ENCODE measurements at places on chromosomes 2 and 18.

DNA sequence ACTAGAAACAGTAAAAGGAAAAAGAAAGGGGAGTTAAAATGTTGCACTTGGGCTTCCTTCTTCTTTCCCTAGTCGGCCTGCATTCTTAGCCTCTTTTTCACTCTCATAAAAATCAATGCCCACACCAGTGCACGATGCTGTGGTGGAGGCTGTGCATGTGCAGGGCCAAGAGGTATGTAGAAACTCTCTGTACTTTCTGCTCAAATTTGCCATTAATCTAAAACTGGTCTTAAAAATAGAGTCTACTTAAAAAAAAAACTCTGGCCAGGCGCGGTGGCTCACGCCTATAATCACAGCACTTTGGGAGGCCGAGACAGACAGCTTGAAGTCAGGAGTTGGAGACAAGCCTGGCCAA is 11.1 kb downstream of the TRAPPC8 start:
- DNase-seq, result no peak

- no peak for DNase-seq
Observed at GRCh38 chr2:236623816-236624215, 54.2 kb downstream of the ACKR3 start.

- DNase-seq, result no peak
Observed at GRCh38 chr2:19649142-19649541, 252.6 kb downstream of the TTC32 start.

GRCh38 chr18:50679656-50680055 is 119.8 kb downstream of the MAPK4 start:
- DNase-seq, result no peak

- no peak for DNase-seq
Observed at GRCh38 chr2:82237994-82238662, 1933.6 kb upstream of the LRRTM1 start.

- DNase-seq, result no peak
Observed at GRCh38 chr2:647691-648231, 29.4 kb downstream of the TMEM18 start.

DNA sequence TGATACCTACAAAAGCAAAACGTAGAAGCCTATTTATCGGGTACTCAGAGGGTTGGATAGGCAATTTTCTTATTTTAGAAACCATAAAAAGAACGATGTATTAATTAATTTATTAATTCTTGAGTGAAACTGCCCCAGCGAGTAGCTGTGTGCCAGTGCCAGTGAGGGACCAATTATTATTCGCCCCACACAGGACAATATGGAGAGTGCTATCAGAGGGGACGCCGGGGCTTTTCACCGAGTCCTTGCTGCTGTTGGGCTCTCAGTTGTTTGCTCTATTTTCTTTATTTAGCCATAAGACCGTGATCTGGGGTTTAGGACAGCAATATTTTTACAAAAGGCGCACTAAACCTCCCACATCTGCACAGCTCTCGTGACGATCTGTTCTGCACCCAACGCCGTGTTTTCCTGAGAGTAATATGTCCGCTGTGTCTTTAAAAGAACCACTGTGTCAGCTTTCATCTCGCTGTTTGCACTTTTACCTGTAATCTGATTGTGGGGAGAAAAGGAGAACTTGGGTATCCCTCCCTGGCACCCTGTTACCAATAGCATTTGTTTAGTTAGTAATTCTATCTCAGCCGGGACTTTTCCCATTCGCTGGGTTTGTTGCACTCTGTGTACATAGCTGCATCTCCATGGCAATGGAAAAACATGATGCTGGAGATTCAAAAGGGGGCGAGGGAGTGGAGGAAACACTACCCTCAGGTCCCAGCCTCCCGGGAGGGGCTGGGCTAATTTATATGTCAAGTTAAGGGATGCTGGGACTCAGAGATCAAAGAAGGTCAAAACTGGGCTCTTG is 30.1 kb upstream of the ZNF516 start:
- DNase-seq, result peak; percentile 100

GRCh38 chr2:42446503-42447271 is 47.1 kb downstream of the KCNG3 start:
- DNase-seq, result no peak

DNA sequence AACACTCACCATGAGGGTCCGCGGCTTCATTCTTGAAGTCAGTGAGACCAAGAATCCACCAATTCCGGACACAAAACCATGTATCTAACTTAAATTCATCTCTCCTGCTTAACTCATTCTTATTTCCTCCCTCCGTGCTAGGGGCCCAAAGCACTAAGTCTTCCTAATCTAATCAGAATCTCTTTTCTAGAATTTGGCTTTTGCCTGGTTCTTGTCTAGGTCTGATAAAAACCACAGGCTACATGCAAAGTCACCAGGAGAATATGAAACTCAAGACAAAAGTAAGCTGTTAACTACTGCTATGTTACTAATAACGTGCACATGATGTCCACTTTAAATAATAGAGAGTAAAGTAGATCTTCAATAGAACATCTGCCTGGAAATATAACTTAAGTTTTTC is 69.9 kb downstream of the TRIP12 start:
- DNase-seq, result no peak

DNA sequence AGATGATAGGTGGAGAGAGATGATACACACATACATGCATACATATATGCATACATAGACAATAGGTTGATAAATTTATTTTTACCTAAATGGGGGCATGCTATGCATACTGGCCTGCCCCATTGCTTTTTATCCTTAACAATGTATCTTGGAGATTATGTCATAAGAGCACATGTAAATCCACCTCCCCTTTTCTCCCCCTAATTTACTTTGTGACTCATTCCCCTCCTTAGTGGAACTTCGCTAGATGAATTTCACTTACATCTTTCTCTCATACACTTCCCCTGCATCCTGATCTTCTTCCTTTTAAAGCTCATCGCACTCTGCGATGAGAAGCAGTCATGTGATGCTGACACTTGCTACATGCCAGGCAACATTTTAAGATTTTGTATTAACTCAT is 223.6 kb downstream of the C1D start:
- DNase-seq, result no peak

DNA sequence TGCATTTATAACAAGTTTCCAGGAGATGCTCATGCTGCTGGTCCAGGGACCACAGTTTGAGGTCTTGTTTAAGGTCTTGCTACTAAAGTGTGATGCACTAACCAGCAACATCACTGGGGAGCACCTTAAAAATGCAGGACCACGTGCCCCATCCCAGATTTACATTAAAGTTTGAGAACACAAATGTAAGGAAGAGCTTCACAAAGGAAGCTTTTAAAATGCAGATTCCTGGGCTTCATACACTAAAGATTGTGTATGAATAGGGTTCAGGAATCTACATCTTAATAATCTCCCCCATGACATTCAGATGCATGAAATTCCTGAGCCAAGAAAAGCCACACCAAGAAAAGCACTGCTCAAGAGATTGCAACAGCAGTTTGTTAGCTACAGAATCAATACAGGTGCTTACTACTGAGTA is 235.3 kb upstream of the TANK start:
- no peak for DNase-seq

DNA sequence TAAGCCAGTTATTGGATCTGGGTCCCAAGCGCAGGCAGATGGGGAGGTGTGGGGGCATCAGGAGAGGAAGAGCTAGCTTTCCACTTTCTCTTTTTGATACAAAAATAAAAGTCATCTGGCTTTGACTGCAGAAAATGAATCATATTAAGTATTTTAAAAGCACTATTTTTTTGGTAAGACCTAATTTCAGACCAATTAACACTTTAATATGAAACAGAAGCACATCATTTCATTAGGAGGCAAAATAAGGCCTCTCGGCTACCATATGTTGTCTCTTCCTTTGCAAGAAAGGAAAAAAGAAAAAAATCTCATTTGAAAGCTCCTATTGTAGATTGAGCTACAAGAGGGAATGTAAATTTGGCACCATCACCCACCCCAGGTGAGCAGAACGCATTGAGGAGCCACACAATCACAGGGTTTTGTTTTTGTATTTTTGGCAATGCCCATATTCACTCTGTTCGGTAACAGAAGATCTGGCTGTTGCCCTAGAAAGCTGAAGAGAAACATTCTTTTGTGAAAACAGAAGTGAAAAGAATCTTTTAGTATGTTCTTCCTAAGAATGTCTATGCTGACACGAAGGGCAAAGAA is 390.7 kb upstream of the ETAA1 start:
- no peak for DNase-seq

DNA sequence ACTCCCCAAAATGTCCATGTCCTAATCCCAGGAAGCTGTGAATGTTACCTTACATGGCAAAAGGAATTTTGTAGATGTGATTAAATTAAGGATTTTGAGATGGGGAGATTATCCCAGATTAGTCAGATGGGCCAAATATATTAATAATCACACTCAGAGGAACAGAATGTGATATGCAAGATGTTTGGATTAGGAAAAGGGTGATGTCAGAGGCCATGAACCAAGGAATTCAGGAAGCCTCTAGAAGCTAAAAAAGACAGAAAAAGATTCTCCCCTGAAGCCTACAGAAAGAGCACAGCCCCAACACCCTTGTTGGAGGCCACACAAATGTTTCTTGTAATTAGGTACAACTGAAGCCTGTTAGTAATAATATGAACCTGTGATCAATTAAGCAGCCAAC is 13.1 kb downstream of the TMEM131 start:
- no peak for DNase-seq

- DNase-seq, result no peak
Observed at GRCh38 chr2:35462226-35462998, 893.2 kb upstream of the CRIM1 start.

GRCh38 chr2:25230948-25231311 is 62.5 kb upstream of the POMC start:
- no peak for DNase-seq

GRCh38 chr2:129354631-129355030 is 624.8 kb upstream of the RAB6C start:
- no peak for DNase-seq

DNA sequence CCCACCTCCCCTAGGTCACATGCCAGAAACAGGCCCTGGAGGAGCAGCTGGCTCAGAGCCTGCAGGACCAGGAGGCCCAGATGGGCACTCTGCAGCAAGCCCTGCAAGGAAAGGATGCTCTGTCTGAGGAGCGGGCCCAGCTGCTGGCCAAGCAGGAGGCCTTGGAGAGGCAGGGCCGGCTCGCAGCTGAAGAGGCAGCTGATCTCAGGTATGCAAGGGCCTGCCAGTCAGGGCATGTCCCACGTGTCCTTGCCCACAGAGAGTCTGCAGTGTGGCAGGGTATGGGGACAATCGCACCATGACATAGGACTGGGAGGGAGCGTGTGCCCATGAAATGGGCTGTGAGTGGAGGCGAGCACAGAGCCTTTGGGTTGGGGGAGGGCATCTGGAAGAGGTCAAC is 39.9 kb downstream of the CROCC2 start:
- no peak for DNase-seq

GRCh38 chr2:218885981-218886947 is 5.6 kb downstream of the WNT10A start:
- peak; percentile 71 for DNase-seq

DNA sequence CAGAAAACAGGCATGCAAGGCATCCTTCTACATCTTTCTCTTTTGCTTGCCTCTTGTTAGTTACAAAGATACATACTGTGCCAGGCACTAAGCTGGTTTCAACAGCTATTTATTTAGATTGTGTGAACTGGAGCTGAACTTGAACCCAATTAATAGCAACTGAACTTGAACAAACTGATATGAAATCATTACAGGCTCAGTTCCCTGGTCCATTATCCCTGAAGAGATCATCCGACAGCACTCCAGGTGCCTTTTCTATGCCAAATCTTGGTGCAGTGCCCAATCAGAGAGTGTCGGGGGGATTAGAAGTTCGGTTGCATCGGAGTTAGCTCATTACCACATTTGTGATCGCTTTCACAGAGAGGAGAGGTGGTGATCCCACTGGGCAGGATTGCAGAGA is 477.6 kb downstream of the PARD3B start:
- no peak for DNase-seq

DNA sequence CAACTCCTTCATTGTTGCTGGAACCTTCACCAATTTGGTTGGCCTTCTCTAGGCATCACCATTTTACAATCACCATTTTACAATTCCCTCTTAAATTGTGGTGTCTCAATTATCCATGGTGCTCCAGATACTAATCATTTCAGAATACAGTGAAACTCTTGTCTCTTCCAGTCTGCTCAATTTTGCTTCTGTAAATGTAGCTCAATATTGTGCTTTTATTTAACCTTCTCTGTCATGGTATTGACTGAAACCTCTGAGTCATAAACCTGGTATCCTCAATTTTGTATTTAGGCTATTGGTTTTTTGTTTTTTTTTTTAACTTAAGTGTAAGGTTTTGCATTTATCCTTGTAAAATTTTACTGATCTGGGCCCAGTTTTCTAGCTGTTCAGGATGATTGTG is 16.1 kb downstream of the STRADB start:
- no peak for DNase-seq

- no peak for DNase-seq
Observed at GRCh38 chr2:20580690-20581437, 70.0 kb downstream of the HS1BP3 start.

- DNase-seq, result no peak
Observed at GRCh38 chr2:203824603-203825002, 43.0 kb upstream of the CTLA4 start.

GRCh38 chr2:1605102-1606045 is 138.9 kb downstream of the PXDN start:
- DNase-seq, result no peak

DNA sequence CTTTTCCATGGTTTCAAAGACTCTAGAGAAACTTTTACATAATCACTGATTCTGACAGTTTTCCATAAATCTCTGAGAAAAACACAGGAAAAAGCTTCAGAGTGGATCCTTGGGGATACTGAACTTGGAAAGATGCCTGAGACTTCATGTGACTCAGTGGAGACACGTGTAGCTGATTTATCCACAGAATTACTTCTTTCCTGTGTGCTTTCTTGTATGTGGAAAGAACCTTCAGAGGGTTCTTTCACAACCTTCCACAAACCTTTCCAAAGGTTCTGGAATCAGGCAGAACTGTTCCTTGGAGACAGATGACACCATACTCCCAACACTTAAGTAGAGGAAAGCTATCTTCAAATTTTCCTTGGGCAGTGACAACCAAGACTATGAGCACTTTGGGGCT is 207.2 kb downstream of the RND3 start:
- no peak for DNase-seq

- no peak for DNase-seq
Observed at GRCh38 chr2:45002686-45003085, 6.6 kb downstream of the SIX2 start.

- DNase-seq, result no peak
Observed at GRCh38 chr2:60278906-60279305, 274.5 kb downstream of the BCL11A start.

GRCh38 chr2:169461143-169461542 is 18.2 kb upstream of the BBS5 start:
- DNase-seq, result no peak

DNA sequence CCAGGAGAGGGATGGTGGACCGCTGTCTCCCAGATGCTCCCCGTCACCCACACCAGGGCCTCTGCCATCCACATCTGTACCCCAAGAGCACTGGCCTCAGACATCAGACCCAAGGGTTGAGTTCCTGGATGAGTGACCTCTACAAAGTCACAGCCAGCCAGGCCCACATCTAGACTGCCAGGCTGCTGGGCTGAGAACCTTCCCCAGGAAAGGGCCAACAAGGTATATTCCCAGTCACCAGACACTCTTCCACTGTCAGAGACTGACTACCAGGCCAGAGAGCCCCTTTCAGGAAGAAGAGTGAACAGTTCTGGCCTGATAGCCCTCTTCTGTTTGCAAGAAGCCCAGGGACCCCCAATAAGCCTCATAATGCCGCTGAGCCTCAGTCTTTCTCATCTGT is 44.3 kb downstream of the C1QL2 start:
- DNase-seq, result no peak

- DNase-seq, result no peak
Observed at GRCh38 chr2:64276417-64277095, 132.3 kb upstream of the PELI1 start.

GRCh38 chr18:35289727-35290093 is 319 bp downstream of the ZSCAN30 start:
- no peak for DNase-seq

Data from NCI-H1417 (cell line).